Fibroblast of villous mesenchyme (primary cell): ENCODE measurements at places on chromosomes 4 and X. TPM values are rescaled to one million over a fixed set of nuclear protein-coding genes. Genes with fewer than 3 reads are reported as not detected.

DNA sequence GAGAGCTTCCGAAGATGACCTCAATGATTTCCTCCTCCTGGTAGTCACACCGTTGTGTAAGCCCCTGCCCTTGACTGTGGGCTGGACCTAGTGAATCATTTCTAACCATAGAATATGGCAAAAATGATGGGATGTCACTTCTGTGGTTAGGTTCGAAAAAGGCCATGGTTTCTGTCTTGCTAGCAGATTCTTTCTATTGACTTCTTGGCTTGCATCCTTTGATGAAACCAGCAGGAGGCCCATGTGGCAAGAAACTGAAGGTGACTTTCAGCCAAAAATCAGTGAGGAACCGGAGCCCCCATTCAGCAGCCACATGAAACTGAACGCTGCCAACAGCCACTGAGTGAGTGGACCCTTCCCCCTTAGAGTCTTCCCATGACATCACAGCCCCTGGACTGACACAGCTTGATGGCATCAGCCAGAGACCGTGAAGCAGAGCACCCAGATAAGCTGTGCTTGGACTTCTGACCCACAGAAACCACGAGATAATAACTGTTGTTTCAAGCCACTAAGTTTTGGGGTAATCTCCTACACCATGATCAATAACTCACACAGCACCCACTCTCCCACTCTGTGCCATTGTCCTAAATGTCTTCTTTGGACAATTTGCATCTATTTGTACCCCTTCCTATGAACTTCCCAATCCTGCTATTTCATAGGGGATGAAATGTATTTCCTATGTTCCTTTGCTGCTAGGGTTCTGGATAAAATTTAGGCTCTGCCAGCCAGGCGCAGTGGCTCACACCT is 148.0 kb upstream of the STX18 start:
- no peak for DNase-seq

- no peak for DNase-seq
Measured at GRCh38 chrX:154313147-154313546, 17.6 kb downstream of the TKTL1 start.

DNA sequence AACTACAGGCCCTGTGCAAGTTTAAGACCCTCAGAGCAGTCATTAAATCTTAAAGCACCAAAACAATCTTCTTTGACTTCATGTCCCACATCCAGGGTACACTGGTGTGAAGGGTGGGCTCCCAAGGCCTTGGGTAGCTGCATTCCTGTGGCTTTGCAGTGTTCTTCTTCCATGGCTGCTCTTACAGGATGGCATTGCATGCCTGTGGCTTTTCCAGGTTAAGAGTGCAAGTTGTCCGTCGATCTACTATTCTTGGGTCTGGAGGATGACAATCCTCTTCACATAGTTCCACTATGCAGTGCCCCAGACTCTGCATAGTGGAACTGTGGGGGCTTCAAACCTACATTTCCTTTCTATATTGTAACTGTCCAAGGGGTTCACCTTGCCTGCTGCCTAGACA is 494.5 kb downstream of the CFAP47 start:
- DNase-seq, result no peak

DNA sequence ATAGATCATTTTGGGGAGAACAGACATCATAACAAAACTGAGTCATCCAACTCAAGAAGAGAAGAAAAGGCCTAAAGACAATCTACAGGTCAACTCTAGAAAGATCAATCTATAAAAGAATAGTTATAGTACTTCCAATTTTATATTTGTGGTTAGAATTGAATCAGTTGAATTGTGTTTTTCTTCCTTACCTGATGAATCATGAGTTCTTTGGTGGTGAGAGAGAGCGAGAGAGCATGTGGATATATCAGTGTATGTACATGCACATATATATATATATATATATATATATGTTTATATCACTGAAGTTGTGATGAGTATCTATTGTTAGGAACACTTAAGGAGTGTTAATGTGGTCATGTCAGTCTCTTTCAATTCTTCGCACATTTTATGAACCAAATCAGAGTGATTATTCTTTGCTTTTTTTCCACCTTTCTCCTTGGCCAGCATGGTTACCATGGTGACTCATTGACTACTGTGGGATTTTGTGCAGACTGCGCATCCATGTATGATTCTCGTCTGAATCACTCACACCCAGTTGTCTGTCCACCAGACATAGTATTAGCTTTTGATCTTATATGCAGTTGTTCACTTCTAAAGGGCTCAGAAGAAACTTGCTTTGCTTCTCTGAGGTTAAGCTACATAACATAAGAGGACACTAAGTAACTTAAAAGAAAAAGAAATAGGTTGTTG is 90.4 kb upstream of the RAB40AL start:
- DNase-seq, result no peak

DNA sequence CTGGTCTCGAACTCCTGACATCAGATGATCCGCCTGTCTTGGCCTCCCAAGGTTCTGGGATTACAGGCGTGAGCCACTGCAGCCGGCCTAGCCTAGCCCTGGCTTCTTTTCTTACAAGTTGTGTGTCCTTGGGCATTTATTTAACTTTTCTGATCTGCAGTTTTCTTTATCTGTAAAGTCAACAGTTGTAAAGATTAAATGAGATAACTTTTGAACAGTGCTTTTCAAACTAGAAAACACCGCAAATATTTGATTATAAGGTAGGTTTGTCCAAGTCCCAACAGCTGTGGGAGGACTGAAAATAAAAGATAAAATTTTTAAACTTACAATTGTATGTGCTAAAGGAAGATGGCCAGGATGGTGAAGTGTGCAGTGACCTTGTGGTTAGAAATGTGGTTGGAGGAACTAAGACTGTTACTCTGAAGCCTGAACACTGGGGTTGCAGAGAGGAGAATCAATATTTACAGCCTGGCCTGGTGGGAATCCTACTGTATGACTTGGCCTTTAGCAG is 44.8 kb downstream of the GSX2 start:
- peak; percentile 81 for DNase-seq

DNA sequence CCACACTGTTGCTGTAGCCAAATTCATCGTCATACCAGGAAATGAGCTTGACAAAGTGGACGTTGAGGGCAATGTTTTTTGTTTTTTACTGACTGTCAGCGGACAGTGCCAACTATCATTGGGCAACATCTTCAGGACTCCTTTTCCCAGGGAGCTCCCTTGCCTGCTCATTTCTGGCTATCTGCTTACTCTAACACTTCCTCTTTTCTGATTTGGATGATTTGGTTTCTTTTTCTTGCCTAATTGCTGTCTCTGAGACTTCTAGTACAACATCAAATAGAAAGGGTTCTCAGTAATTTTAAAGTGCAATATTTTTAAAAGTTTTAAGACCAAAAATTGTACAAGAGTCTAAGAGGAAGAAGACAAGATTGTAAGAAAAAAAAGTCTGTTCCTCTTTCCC is 92.0 kb upstream of the KLHL4 start:
- DNase-seq, result no peak

DNA sequence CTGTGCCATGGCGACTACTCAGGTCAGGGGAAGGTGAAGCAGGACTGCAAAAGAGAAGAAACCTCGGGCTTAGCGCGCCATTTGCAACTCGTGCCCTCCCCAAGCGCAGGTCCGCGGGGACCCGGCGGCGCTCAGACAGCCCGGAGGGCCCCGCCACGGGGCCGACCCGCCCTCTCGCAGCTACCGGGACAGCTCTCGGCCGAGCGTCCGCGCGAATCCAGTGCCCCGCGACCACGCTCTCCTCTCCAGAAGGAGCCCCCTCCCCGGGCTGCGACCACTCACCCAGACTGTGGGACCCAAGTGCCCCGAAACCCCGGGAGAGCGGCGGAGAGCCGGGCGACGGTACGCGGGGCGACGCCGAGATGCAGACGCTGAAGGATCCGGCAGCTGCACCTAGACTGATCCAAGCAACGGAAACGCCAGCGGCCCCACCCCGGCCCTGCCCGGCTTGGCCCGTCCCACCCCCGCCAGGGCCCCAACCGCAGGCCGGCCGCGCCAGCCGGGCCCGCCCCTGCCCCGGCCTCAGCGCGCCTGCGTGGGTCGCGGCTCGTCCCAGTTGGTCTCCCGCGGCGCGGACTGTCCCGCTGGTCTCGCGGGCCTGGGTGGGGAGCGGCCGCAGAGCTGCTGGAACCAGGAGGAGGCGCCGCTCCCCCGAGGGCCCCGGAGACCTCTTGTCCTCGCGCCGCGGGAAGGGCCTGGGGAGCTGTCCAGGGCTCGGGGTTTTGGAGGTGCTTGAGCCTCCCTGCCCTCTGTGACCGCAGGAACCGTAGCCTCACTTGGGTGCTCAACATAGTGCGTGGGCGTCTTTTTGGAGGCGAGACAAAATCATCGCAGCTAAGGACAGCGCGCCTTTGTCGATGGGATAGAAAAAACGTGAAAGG is at the start of gene ANXA5:
ANXA5 (minus strand) TSS at position 400 of the 881 bp plus-strand sequence; CDS start at position 9, 391 bp downstream.
- DNase-seq, result peak; percentile 91

DNA sequence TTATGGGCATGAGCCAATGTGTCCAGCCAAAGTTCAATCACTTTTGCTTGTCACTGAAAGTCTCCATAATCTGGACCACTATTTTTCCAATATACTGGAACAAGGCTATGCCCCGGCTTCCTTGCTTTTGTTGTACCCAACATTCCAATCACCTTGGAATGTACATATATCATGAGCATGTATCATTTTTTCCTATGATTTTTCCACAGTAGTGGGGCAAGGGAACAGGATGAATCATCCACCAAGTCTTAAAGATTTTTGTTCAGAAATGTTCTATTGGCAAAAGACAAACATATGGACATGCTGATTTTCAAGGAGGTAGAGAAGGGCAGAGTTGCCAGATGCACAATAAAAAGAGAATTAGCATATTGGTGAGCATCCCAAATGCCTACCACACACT is 548.1 kb upstream of the INTU start:
- no peak for DNase-seq

DNA sequence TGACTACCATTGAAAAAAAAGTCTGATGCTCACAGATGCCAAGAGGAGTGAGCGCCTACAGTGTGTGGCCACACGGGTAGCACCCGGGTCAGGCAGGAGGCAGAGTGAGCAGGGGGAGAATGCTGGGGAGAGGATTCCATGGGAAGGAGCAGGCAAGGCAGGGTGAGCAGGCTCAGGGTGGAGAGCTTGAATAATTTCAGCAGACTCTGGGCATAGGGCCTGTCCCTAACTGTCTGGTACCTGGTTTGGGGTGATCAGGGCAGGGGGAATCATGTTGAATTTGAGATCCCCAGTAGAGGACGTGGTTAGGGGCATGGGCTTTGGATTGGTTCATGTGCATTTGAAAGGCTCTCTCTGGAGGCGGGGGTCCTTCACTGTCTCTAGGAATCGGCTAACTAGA is 51.2 kb upstream of the TLR3 start:
- no peak for DNase-seq

- no peak for DNase-seq
Measured at GRCh38 chrX:123743312-123743711, 10.5 kb upstream of the THOC2 start.

- DNase-seq, result no peak
Measured at GRCh38 chr4:169202145-169202699, 68.5 kb downstream of the SH3RF1 start.

- peak; percentile 81 for DNase-seq
Measured at GRCh38 chr4:183989461-183989860, 84.4 kb downstream of the STOX2 start.

DNA sequence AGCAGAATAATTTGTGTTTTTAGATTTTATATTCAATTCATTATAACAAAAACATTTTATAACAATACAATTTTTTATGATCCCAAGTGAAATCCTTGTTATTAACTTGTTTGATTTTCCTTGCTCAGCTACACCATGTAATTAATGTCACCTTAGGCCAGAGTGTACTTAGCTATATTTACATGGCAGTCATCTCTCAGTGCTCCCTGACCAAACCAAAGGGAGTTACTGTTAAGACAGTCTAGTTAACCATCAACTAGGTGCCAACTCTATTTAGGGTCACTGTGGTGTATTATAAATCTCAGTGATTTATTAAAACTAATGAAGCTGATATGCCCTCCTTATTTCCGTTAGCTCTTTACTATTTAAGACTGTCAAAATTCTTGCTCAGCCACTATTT is 44.4 kb downstream of the CCDC158 start:
- no peak for DNase-seq

DNA sequence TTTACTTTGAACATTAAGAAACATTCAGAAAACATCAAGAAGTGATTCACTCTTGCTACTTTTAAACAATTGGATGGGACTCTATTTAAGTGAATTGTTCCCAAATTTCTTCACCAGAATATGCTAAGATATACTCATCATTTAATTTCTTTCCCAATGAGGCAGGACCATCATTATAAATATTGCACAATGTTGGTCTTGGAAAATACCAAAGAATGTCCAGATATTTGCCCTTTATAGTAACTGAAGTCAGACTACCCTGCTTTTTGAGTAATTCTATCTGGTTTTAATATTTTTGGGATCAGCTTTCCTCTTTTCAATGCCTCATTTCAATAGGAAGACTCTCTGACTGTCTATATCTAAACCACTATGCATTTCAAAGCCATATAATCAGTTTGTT is 129.4 kb upstream of the TENM3 start:
- DNase-seq, result no peak

DNA sequence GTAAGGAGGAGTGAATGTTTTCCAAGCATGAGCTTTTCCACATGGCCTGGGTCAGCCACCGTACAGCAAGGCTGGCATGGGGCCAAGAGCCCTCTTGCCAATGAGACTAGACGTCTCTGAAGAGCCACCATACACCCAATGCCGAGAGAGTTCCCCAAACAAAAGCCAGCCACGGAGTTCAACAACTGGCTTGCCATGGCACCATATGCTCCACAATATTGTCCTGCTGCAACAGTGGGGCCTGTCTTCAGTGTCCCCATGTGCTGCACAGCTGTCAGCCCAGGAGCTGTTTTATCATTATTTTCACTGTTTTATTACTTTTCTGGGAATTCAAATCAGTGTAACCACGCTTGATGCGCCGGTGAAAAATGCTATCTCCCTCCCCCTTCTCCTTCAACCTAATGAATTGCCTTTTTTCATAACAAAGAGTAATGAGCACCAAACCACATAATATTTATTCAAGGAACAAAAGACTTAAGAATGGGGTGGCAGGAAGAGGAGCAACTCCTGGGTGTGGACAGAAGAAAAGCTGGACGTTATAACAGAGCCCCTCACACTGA is 18.4 kb downstream of the MAML3 start:
- peak; percentile 71 for DNase-seq

DNA sequence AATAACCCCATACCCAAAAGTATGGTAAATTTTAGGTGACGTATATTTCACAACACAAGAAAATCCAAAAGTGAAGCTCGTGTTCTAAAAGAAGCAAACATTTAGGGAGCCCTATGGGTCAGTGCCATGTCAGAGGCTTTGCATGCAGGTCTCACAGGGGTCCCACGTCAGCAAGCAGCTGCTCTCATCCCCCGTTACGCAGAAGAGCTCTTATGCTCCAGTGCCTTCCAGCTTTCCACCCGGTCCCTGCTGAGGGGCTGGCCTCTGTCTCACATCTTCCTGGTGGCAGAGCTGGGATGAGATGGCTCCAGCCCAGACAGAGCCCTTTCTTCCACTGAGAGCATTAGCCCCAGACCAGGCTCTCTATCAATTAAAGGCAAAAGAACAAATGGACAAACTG is 82.0 kb downstream of the IRF2 start:
- DNase-seq, result no peak

CSAG3 gene
- not detected in 2 replicates for total RNA-seq

PWWP3B gene
- total RNA-seq, result 4.5 and 5.2 TPM in 2 replicates

CENPI gene
- 11.3 and 20.3 TPM in 2 replicates for total RNA-seq

CLNK gene
- not detected in 2 replicates for total RNA-seq

USP17L11 gene
- total RNA-seq, result not detected in 2 replicates

FAM47C gene
- total RNA-seq, result not detected in 2 replicates

NIPAL1 gene
- 1.6 and 4.3 TPM in 2 replicates for total RNA-seq

TMLHE gene
- total RNA-seq, result 17.7 and 20.3 TPM in 2 replicates

RBM46 gene
- 0.32 TPM in 1 of 2 replicates, not detected in the other for total RNA-seq

JCHAIN gene
- total RNA-seq, result 0.64 and 2.6 TPM in 2 replicates

NAT8L gene
- total RNA-seq, result under 0.01 TPM in 2 replicates

NDNF gene
- total RNA-seq, result 0.32 and 0.86 TPM in 2 replicates

TSPAN6 gene
- total RNA-seq, result 30.0 and 44.5 TPM in 2 replicates

ZNF718 gene
- total RNA-seq, result 7.1 and 8.2 TPM in 2 replicates

MAML3 gene
- 4.2 and 6.5 TPM in 2 replicates for total RNA-seq

HSD17B13 gene
- total RNA-seq, result under 0.01 TPM in 1 of 2 replicates, not detected in the other
